ENCODE measurements at places on chromosomes 2 and 18. TPM values are rescaled to one million over a fixed set of nuclear protein-coding genes. Genes with fewer than 3 reads are reported as not detected.

TMEM169 gene
- total RNA-seq, result not detected

GPR45 gene
- total RNA-seq, result not detected

DYSF gene
- total RNA-seq, result 212 TPM

CACNB4 gene
- not detected for total RNA-seq

HS6ST1 gene
- 14.0 TPM for total RNA-seq

Data from mammary microvascular endothelial cell (primary cell).